ENCODE measurements at places on chromosomes 1 and 21.

DNA sequence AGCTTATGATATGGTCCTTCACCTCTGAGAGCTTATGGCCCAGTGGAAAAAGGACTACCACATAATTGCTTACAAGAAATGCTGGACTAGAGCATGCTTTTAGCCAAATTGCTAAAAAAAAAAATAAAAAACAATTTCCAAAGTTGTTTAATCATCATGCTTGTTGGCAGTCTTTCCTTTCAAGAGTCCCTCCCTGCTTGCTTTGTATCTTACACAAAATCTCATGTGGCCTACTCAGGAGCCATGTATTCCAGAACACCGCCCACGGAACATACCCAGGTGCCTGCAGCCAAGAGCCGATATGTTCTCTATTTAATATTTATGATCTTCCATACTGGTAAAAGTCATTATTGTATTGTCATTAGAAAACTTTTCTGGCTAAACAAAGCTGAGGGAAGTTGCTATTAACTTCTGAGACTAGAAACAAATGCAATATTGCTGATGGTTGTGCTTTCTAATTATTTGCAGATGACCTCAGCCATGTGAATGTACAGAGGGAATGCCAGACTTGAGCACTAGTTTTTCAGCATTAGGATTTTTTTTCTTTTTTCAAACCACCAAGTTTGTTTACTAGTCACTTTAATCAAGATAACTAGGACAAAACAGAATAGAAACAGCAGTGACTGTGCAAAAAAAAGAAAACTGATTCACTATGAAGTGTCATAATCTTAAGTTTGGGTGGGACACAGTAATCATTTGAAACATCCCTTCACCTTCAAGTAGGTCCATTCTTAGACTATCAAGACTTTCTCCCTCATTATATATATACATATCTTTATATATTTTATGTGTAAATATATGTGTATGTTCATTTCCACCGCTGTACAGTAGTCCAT lies 129.3 kb upstream of the GORAB start:
- no peak for DNase-seq

- no peak for DNase-seq
These were observed 211.1 kb upstream of the C21orf91 start for GRCh38 chr21:18030248-18030647.

DNA sequence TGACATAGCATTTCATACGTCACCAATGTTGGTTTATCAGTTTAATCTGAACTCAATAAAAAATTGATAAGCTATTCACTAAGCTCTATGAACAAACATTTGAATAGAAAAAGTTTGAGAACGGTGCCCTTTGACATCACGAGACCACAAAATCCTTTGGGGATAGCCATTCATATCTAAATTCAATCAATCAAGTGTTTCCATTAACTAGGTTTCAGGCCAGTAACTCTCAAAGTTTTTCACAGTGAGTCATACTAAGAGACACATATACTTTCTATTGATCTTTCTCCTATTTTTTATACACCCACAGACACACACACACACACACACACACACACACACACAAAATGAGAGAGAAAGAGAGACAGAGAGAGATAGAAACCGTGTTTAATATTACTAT lies 235.4 kb upstream of the SNX7 start:
- no peak for DNase-seq

- DNase-seq = no peak
These were observed 24.6 kb downstream of the KCNC4 start for GRCh38 chr1:110234691-110235090.

DNA sequence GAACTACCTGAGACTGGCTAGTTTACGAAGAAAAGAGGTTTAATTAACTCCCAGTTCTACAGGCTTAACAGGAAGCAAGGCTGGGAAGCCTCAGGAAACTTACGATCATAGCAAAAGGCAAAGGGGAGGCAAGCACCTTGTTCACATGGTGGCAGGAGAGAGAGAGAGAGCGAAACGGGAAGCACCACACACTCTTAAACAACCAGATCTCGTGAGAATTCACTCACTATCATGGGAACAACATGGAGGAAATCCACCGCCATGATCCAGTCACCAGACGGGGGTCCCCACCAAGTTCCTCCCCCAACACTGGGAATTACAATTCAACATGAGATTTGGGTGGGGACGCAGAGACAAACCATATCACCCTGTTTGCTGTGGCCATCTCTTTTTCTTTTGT lies 11.8 kb downstream of the MT1HL1 start:
- DNase-seq = no peak
